Esophagus muscularis mucosa (tissue), 4 donors: ENCODE measurements at places on chromosomes 5 and 9.

DNA sequence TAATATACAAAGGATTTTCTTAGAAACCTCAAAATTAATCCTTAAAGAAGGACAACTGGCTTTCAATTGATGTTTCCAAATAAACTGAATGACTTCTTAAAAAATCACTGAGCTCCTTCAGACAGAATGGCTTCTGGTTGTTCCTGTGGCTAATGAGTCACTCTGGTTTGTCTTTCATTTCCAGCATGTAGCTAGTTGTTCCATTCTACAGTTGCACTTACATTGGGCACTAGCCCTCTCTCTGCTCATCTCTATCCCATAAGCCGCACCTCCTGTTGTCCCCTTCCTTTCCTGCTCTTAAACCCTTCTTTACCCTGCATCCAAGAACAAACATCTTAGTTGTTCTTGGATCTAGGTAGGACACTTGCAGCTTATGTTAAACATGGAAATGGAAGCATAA, 235.3 kb upstream of the HAPLN1 start:
- DNase-seq = no peak

GRCh38 chr9:69945671-69946141, 97.9 kb upstream of the MAMDC2 start:
- no peak for DNase-seq

DNA sequence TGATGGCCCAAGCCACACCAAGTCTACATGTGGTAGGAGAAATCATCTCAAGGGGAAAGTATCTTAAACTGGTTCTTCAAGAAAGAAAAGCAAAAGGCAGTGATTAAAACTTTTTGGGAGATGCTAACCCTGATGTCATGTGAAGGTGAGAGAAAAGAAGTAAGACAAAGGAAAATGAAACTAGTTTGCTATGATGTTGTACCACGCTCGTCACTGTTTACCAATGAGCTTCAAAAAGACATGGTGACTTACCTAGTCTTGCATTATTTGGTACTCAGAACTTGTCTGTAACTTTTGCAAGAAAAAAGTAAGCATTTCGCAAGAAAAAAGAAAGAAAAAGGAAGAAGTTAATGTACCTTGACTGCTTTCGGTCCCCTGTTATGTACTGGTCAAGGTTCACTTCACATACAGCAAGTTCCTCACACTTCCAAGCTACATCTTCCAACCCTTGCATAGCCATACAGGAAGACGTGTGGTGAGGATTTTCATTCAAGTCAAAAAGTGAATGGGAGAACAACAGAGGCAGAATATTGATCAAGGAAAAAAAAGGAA, 739.3 kb downstream of the NR2F1-AS1 start:
- DNase-seq = no peak

GRCh38 chr5:132013711-132014110, 2.3 kb upstream of the ACSL6 start:
- DNase-seq = no peak

DNA sequence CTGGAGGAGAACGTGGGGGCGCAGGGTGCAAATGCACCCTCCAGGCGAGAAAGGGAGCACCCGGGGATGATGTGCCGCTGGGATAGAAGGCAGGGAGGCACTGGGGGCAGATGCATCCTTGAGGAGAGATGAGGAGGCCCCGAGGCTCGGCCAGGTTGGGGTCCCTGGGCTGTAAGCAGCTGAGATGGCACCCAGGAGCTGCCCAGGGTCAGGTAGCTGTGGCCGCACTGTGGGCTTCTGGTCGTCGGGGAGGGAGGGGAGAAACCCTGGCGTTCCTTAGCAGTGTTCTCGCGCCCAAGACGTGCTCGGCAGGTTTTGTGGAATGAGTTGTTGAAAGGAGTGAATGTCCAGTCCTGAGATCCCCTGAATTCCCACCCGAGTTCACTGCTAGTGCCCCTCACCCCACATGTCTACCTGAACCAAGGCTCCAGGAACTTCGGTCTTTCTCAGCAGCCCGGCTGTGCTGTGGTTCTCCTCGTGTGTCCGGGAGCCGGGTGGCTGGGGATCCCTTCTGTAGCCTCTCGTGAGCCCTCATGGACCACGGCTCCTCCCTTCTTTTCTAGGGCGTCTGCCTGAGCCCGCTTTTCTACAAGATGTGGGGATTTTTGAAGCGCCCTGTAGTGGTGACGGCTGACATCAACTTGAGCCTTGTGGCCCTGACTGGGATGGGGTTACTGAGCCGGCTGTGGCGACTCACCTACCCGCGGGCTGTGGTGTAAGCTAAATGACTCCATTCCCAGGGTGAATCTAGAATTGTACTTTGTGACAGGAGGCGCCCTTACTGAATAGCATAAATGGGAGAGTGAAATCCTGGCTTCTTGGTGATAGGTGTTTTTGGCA, 1.1 kb downstream of the POMT1 start:
- DNase-seq = no peak

GRCh38 chr5:108810717-108811116, 63.0 kb downstream of the FER start:
- no peak for DNase-seq

GRCh38 chr9:106718936-106719335, 144.0 kb upstream of the ZNF462 start:
- no peak for DNase-seq

DNA sequence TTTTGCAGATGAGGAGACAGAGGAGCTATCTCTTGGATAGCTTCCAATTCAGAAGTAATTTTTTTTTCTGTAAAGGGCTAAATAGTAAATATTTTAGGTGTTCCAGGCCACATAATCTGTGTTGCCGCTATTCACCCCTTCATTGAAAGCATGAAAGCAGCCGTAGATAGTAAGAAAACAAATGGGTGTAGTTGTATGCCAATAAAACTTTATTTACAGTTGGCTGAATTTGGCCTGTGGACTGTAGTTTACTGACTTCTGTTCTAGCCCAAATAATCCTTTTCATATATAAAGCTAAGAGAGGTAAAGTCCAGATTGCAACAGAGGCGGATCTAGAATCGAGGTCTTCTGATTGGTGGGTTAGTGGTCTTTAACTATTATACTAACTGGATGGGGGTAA, 128.9 kb downstream of the SLF1 start:
- DNase-seq = no peak

DNA sequence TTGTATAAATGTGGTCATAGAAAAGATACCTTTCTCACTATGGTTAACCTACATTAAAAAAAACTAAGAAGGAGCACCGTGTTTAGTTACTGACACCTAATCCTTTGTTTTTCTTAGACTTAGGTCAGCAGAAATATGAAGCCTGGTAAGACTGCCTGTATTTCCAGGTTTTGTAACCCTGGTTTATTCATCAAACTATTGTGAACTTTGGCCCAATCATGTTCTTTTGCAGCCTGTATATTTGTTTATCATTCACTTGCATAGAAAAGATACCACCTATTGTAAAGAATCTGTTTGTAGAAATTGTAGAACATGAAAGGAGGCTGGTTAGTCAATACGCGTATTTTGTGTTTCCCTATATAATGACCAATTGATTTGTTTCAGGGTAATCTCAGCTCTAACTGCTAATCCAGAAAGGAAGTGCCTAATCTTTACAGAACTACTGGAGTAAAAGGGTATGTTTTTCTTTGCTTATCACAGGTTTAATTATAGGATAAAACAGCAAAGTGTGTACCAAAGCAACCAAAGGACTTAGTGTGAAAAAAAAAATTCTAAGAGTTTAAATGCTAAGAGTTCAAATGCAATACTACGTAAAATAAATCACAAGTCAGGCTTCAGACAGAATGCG, 103.6 kb downstream of the LURAP1L start:
- no peak for DNase-seq

DNA sequence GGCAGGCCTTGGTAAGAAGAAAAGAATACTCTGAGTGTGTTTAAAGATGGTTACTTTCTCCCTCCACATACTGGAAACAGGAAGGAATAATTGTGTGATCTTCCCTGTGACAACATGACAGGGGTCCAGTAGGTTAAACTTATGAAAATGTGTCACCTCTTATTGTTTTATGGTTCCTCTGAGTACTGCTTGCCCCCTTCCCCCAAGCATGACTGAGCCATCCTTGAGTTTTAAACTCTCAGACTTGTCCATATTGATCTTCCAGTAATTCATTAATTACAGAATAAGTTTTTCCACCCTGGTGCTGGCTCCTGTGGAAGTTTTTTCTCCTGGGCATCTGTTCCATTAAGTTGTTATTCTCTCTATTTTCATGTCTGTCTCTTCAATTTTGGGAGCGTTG, 95.8 kb downstream of the CNTLN start:
- DNase-seq = no peak

DNA sequence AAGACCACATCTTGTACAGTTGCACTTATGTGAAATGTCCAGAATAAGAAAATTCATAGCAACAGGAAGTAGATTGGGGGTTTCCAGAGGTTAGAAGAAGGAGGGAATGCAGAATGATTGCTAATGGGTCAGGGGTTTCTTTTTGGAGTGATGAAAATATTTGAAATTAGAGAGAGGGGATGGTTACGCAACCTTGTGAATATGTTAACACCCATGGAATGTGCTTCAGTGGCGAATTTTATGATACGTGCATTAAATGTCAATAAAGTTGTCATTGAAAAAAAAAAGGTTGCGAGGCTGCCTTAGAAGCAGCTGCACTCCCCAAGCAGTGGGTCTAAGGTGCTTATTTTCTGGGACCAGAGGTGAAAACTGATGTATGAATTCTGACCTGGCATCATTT, 64.4 kb upstream of the SUB1 start:
- no peak for DNase-seq
